CD4-positive, CD25-positive, alpha-beta regulatory T cell (primary cell): ENCODE measurements at places on chromosomes 2 and 18. TPM values are rescaled to one million over a fixed set of nuclear protein-coding genes. Genes with fewer than 3 reads are reported as not detected.

LYPD6 gene
- not detected for polyA plus RNA-seq

POMC gene
- polyA plus RNA-seq, result 9.6 TPM

SKOR2 gene
- polyA plus RNA-seq, result not detected

CD8B gene
- polyA plus RNA-seq, result 2.9 TPM

UGT1A8 gene
- polyA plus RNA-seq, result not detected

DUSP2 gene
- 95.4 TPM for polyA plus RNA-seq

PDK1 gene
- polyA plus RNA-seq, result 58.5 TPM

CRYBA2 gene
- polyA plus RNA-seq, result not detected

SMIM21 gene
- polyA plus RNA-seq, result not detected

PDCD1 gene
- 7.2 TPM for polyA plus RNA-seq

OTOF gene
- polyA plus RNA-seq, result 0.59 TPM

IL36G gene
- polyA plus RNA-seq, result not detected

CFC1 gene
- not detected for polyA plus RNA-seq

ANXA4 gene
- polyA plus RNA-seq, result 22.2 TPM

KCNE4 gene
- polyA plus RNA-seq, result not detected

TMEFF2 gene
- polyA plus RNA-seq, result not detected

DUSP19 gene
- 1.5 TPM for polyA plus RNA-seq

CHRND gene
- not detected for polyA plus RNA-seq

RGPD3 gene
- polyA plus RNA-seq, result not detected

BCL11A gene
- 0.42 TPM for polyA plus RNA-seq

TDRD15 gene
- polyA plus RNA-seq, result not detected

FKBP7 gene
- 1.6 TPM for polyA plus RNA-seq

TMEM200C gene
- polyA plus RNA-seq, result not detected

GCA gene
- 26.7 TPM for polyA plus RNA-seq

MAPK4 gene
- not detected for polyA plus RNA-seq

SNORC gene
- polyA plus RNA-seq, result not detected

ANKRD62 gene
- not detected for polyA plus RNA-seq

STK17B gene
- polyA plus RNA-seq, result 116 TPM

SCG2 gene
- not detected for polyA plus RNA-seq

SPIRE1 gene
- polyA plus RNA-seq, result not detected

MC5R gene
- polyA plus RNA-seq, result not detected

UGT1A10 gene
- polyA plus RNA-seq, result not detected

OSR1 gene
- not detected for polyA plus RNA-seq

VWC2L gene
- polyA plus RNA-seq, result not detected

ELOA2 gene
- polyA plus RNA-seq, result not detected

COLEC12 gene
- polyA plus RNA-seq, result not detected

FAHD2A gene
- polyA plus RNA-seq, result 23.6 TPM

EGR4 gene
- not detected for polyA plus RNA-seq

TMEM37 gene
- not detected for polyA plus RNA-seq

ATG9A gene
- polyA plus RNA-seq, result 19.1 TPM

SLC40A1 gene
- polyA plus RNA-seq, result 13.0 TPM

ITGA6 gene
- 50.3 TPM for polyA plus RNA-seq

ADI1 gene
- 52.4 TPM for polyA plus RNA-seq

NAT8 gene
- not detected for polyA plus RNA-seq
